CD4-positive, alpha-beta T cell treated with Interferon gamma for 1 hour (primary cell): ENCODE measurements at places on chromosomes 2 and 18.

- DNase-seq: no peak
Measured at GRCh38 chr2:206396211-206396610, 47.1 kb upstream of the ADAM23 start.

DNA sequence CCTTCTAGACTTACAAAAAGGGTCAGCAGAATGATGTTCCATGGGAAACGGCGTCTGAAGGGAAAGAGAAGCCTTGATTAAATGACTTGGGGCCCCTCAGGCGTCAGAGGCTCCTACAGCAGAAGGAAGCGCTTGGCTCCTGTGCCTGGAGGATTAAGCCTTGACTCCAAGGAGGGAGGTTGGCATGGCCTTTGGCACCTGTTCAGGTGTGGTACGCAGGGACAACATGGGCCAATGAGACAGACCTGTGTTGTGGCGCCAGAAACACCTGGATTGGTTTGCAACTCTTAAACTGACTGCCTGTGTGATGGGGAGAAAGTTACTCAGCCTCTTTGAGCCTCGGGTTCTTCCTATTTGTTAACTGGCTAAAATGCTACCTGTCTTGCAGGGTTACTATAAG is 7.6 kb downstream of the PNKD start:
- no peak for DNase-seq

DNA sequence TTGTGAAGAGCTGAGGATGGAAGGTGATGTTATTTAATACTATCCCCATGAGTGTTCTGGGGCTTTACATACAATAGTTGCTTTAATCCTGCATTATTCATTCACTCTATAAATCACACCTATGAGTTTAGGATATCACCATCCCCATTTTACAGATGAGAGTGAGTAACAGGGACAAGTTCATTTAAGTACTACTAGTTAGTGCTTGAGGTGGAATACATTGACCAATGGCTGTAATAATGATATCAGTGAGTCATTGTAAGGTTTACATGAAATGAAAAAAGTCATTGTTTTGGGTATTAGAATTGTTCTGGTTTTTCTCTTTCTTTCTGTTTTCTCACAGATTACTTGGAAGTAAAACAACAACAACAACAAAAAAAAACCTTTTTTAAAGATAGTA is 42.5 kb downstream of the TANC1 start:
- DNase-seq: no peak

DNA sequence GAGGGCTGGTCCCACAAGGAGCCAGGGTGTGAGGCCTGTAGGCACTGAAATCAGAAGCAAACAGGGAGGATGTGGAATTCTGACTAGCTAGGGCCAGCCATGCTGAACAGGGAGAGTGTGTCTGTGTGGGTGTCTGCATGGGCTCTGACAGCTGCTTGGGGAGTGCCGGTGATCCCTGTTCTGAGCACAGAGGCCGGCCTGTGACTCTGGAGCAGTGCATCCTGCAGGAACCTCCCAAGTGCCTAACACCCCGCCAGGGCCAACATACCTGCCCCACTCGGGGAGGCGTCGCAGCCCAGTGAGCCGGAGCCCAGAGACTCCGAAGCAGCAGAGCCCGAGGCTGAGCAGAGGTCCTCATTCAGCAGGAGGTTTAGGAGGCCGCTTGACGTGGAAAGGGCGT is 11.5 kb upstream of the HES6 start:
- DNase-seq: no peak

GRCh38 chr18:59249199-59249774 is 24.0 kb downstream of the RAX start:
- no peak for DNase-seq

- DNase-seq: no peak
Measured at GRCh38 chr2:48929571-48930301, 174.2 kb upstream of the LHCGR start.

DNA sequence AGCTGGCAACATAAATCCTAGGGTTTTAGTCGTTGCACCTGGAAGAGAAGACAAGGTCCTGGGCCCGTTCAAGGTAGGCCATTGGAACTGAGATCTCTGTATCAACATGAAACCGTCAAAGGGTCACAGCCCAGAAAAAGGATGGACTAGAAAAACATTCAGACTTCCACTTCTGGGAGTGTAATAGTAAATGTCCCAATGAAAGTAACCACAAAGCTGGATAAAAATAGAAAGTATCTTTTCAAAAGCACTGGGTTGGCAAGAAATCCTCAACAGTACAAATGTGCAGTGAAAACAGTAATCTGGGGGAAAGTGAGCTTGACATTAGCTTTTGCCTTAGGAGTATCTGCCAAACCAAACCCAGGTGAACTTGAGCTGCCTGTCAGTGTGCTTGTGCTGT is 12.9 kb downstream of the CGREF1 start:
- DNase-seq: no peak

GRCh38 chr18:11818486-11819203 is 32.6 kb upstream of the CHMP1B start:
- no peak for DNase-seq

GRCh38 chr2:119449521-119449920 is 17.9 kb downstream of the TMEM37 start:
- DNase-seq: no peak

- no peak for DNase-seq
Measured at GRCh38 chr2:178911039-178911438, 103.8 kb upstream of the TTN start.

DNA sequence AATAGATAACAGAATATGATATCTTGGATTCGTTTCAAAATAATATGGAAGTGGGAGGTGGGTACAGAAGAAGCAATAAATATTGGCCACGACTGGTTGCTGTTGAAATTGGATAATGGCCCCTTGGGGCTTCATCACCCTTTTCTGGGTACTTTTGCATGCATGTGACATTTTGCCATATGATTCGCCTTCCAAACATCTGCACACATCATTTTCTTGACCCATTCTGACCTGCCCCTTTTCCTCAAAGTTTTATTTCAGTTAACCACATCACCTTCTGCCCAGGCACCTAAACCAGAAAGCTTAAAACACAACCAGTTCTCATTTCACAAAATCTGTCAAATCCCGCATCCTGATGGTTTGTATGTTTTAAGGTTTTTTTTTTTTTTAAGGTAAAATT is 116.7 kb upstream of the AGAP1 start:
- DNase-seq: no peak

GRCh38 chr18:46623541-46623940 is 33.5 kb downstream of the LOXHD1 start:
- no peak for DNase-seq

GRCh38 chr2:60549238-60549927 is 4.1 kb downstream of the BCL11A start:
- DNase-seq: no peak

DNA sequence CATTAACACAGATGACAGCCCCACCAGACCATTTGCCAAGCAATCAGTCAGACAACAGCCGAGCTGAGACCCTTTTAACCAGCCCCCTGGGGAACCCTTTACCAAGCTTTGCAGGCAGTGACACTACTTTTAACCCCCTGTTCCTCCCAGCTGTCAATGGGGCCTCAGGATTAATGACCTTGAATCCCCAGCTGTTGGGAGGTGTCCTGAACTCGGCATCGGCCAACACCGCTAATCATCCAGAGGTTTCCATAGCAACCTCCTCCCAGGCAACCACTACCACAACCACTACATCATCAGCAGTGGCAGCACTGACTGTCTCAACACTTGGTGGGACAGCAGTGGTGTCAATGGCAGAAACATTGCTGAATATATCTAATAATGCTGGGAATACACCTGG is 160.9 kb upstream of the EPC2 start:
- no peak for DNase-seq

- DNase-seq: no peak
Measured at GRCh38 chr2:234278556-234279255, 218.2 kb downstream of the ARL4C start.

- no peak for DNase-seq
Measured at GRCh38 chr2:67649331-67650261, 252.5 kb downstream of the ETAA1 start.

- no peak for DNase-seq
Measured at GRCh38 chr2:170277951-170278350, 100.0 kb downstream of the MYO3B start.

GRCh38 chr18:75478996-75479880 is 51.7 kb upstream of the SMIM21 start:
- no peak for DNase-seq

- no peak for DNase-seq
Measured at GRCh38 chr2:10757814-10758286, 36.4 kb downstream of the ATP6V1C2 start.

GRCh38 chr2:129777762-129778583 is 201.5 kb upstream of the RAB6C start:
- no peak for DNase-seq

- no peak for DNase-seq
Measured at GRCh38 chr2:237202288-237203030, 116.8 kb downstream of the COPS8 start.

- DNase-seq: no peak
Measured at GRCh38 chr2:122737429-122738077, 982.1 kb downstream of the TSN start.

DNA sequence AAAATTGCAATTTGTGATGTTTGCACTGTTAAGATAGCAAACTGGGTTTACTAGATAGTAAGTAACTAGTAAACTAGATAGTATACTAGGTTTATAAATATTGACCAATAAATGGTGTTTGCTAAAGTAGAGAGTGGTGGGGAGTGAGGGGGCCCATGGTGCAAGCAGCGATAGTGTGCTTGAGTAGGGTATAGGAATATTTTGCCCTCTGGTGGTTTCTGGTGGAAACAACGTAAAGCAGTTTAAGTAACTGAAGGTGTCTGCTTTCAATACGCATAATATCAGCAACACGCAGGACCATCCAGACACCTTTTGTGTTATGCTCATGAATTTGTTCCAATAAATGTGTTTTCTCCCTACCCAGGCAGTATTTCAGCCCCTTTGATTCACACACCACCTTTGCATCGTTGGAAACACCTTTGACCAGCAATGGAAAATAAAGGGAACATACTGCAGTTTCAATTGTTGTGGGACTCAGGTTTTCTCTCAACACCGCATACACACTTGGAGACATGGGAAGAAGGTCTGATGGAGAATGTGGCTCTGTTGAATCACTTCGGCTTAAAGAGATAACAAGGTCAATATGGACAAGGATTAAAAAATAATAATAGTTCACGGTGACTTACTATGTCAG is 16.7 kb upstream of the STAT1 start:
- peak; percentile 40 for DNase-seq

GRCh38 chr2:168729455-168729854 is 73.0 kb upstream of the NOSTRIN start:
- no peak for DNase-seq

GRCh38 chr2:226548732-226549131 is 250.9 kb downstream of the IRS1 start:
- no peak for DNase-seq

DNA sequence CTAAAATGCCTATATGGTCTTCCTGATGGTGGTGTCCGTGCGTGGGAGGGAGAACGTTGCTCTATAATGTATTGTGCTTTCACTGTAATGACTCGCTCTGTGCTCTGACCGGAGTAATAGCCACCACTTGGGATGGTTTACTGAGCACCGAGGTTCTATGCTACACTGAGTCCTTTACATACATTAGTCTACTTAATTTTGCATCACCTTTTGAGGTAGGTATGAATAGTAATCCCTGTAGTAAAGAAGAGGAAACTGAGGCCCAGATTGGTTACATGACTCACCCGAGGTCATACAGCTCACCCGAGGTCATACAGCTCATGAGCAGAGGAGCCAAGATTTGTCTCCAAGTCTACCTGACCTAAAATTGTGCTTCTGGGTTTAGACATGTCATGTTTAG is 79.5 kb downstream of the ARMC9 start:
- DNase-seq: no peak

DNA sequence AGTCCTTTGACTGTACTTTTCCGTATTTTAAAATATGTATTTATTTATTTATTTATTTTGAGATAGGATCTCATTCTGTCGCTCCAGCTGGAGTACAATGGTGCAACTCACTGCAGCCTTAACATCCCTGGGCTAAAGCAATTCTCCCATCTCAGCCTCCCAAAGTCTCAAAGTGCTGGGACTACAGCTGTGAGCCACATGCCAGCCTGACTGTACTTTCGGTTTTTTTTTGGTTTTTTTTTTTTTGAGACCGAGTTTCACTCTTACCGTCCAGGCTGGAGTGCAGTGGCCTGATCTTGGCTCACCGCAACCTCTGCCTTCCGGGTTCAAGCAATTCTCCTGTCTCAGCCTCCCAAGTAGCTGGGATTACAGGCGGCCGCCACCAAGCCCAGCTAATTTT is 28.9 kb upstream of the CCNYL1 start:
- no peak for DNase-seq

DNA sequence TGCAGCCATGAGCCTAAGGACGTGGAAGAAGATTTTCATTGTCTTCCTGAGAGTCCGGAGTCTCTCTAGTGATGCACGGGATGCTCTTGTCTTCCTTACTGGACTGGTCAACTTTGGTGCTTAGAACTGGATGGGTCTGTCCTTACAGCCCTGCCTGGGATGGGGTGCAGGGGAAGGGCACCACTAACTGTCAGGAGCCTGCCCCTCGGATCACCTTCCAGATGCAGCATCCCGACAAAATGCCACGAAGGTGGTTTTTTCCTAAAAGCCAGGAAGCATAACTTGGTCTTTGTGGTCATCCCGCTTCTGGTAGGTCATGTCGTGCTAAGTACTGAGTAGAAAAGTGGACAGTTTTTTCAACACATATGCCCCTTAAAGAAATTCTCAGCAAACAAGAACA is 207.4 kb upstream of the TWIST2 start:
- no peak for DNase-seq

- DNase-seq: no peak
Measured at GRCh38 chr18:9482790-9483189, 7.5 kb downstream of the RALBP1 start.

DNA sequence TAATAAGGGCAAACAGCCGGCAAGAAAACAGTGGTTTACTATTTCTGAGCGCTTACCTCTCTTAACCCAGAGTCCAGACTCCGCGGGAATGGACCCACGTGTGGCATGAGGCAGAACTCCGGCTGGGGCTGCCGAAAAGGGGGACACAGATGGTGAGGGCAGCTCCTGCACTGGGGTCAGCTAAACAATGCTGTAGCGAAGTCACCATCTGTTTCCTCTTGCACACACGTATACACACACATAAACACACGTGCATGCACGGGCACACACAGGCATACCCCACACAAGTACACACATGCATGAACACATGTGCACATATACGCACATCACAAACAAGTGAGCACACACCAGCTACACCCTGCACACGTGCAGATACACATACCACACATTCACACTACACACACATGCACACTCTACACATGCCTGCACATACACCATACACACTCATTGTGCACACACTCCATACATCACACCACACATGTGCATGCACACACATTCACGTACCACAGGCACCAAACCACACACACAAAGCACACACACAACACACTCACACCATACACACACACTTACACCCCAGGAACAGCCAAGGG is 105.9 kb upstream of the ID2 start:
- no peak for DNase-seq
